ENCODE measurements at places on chromosomes 16 and 17. TPM values are rescaled to one million over a fixed set of nuclear protein-coding genes. Genes with fewer than 3 reads are reported as not detected.

The CDH1 gene
- total RNA-seq = 214 TPM

The ATP2A3 gene
- 4.6 TPM for total RNA-seq

The TEX14 gene
- 0.20 TPM for total RNA-seq

The YPEL2 gene
- total RNA-seq = 8.7 TPM

The CDK12 gene
- 93.4 TPM for total RNA-seq

GRCh38 chr16:24883714-24884151 lies 38.0 kb downstream of the SLC5A11 start:
- no peaks in the 10 kb centered on the region for H3K36me3 ChIP-seq
- H3K27ac ChIP-seq = no peak overlapping the region
- H3K27me3 ChIP-seq = peaks cover 12% of the 10 kb centered on the region
- no peak for DNase-seq

GRCh38 chr16:23423496-23424049 lies 29.4 kb downstream of the COG7 start:
- H3K4me3 ChIP-seq = no peak overlapping the region
- DNase-seq = no peak
- H3K4me1 ChIP-seq = no peaks in the 10 kb centered on the region

DNA sequence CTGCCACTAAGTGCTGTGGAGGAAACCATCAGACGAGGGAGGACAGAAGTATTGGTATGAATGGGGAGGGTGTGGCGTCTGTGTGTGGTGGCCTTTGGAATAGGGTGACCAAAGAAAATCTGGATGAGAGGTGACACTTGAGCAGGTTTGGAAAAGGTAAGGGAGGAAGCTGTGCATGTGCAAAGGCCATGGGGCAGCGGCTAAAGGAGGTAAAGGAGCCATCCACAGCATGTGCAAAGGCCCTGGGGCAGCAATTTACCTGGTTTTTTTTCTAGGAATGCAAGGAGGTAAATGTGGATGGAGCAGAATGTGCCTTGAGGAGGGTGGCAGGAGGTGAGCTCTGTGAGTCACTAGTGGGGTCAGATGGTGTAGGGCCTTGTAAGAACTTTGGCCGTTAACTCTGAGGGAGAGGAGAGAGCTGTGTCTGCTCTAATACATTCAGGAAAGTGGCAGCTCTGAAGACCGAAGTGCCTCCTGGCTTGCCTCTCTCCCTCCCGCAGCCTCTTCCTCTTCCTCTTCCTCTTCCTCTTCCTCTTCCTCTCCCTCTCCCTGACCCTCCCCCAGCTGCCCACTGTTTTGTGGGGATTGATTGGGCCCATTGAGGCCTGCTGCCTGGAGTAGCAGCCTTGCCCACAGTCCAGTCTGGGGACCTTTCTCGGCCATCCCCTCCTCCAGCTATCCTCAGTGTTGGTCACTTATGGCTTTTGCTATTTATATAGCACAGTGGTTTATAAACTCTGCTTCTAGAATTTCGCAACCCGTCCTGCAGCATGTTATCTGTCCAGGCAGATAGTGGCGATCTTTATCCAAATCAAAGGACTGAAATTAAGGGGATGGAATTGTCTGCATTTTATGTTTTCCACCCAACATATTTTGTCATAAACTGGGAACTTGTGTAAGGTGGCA lies 38.7 kb downstream of the CMIP start:
- peaks cover 20% of the 10 kb centered on the region for H3K4me1 ChIP-seq
- no peaks in the 10 kb centered on the region for H3K27me3 ChIP-seq
- DNase-seq = no peak
- peaks cover 10% of the 10 kb centered on the region for H3K36me3 ChIP-seq
- H3K4me3 ChIP-seq = no peak overlapping the region

DNA sequence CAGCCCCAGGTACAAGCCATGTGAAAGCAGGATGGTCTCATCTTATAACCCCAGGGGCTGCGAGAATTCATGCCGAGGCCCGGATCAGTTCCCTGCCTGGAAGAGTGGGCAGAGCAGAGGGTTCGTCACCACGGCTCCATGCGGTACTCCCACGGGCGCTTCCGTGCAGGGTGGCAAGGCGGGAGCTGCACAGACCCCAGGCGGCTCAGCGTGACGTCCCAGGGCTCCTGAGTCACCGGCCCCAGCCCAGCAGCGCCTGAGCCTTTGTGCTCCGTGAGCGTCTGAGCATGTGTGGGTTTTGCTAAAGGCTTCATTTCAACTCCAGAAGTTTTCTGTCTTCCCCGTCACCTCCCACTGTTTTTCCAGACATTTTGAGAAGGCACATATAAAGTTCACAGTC lies 71.2 kb upstream of the CHMP6 start:
- no peak for DNase-seq
- H3K27me3 ChIP-seq = no peaks in the 10 kb centered on the region
- H3K4me1 ChIP-seq = no peaks in the 10 kb centered on the region
- peaks cover 5% of the 10 kb centered on the region for H3K36me3 ChIP-seq
- no peak overlapping the region for H3K4me3 ChIP-seq
